ENCODE measurements at places on chromosomes 16 and 17.

DNA sequence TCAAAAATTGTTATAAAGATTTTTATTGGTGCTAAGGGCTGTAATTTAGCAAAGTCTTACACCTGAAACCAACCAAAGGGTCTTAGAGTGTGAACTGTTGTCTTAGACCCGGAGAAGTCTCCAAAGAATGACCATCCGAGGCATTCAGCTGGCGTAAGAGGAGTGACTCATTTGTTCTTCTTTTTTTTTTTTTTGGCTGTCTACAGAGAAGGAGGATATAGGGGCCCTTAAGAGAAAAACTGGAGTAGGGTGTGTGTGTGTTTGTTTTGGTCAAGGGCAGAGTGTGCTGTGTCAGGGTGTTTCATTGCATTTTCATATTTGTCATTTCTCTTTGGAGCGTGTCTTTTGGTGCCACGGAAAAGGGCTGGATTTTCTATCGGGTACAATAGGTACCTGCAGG is 508.0 kb downstream of the WWOX start:
- DNase-seq, result no peak

GRCh38 chr17:13770702-13771101 is 169.0 kb upstream of the HS3ST3A1 start:
- no peak for DNase-seq

- DNase-seq, result no peak
These were observed 10.0 kb downstream of the AXIN2 start for GRCh38 chr17:65551267-65552040.

- no peak for DNase-seq
These were observed 68.1 kb downstream of the NDEL1 start for GRCh38 chr17:8503807-8504206.

- DNase-seq, result no peak
These were observed 2.3 kb downstream of the LCAT start for GRCh38 chr16:67941469-67942199.

All from activated T-helper 1 cell treated with Interleukin-2 at 50 U/mL for 16 hours (primary cell).